ENCODE measurements at places on chromosomes 12 and 14. TPM values are rescaled to one million over a fixed set of nuclear protein-coding genes. Genes with fewer than 3 reads are reported as not detected.

The GLIPR1L1 gene
- total RNA-seq, result not detected

DNA sequence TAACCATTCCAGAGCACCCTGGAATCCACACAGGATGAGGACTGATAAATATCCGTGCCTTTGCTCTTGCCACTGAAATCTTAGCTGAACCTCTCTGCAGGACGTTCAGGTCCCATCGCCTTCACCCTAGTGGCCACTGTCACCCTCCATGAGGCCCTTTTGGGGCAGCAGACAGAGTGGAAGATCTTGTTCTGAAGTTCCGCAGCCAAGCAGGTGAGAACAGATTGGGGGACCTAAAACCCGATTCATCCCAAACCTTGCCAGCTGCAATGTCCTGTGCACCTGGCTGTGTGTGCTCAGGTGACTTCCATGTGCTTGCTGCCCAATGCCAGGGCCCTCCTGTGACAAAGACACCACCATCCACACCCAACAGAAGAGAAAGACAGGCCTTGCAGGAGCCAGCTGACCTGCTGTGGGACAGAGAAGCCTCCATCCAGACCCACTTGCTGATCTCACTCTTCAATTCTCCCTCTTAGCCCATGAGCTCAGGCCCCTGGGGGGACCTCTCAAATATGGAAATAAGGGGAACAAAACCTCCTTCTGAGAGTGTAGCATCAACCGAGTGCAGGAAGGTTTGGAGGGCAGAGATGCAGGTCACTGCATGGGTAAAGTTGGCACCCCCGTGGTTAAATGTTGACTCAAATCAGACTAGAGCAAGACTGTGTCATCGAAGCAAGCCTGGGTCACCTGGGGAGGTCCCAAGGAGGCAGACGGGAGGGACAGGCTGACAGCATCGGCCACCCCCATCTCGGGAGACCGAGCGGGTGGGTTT lies 308.7 kb upstream of the DIO3 start:
- no peak for ATAC-seq

The ADAMTS20 gene
- not detected for total RNA-seq

- ATAC-seq, result no peak
These were observed 126.4 kb upstream of the PLEKHA5 start for GRCh38 chr12:19003141-19003540.

Data from esophagus mucosa (tissue), 1 donor.